H9 (cell line): ENCODE measurements at places on chromosomes 7 and 10. TPM values are rescaled to one million over a fixed set of nuclear protein-coding genes. Genes with fewer than 3 reads are reported as not detected.
A peak's percentile ranks its signal among the peaks of the same experiment; 100 is the strongest.

Gene PTF1A
- not detected in 2 replicates for total RNA-seq

Gene DNAJC12
- total RNA-seq, result 0.85 and 0.90 TPM in 2 replicates

Gene GPC2
- total RNA-seq, result 39.5 and 45.2 TPM in 2 replicates

Gene GJC3
- total RNA-seq, result 1.4 and 2.3 TPM in 2 replicates

Gene CLIP2
- total RNA-seq, result 21.6 and 22.5 TPM in 2 replicates

Gene AOC1
- 0.11 and 0.28 TPM in 2 replicates for total RNA-seq

Gene CUBN
- 0.26 and 0.37 TPM in 2 replicates for total RNA-seq

Gene SPDYE6
- not detected in 2 replicates for total RNA-seq

Gene HTR5A
- total RNA-seq, result not detected in 2 replicates

Gene ZNF727
- not detected in 2 replicates for total RNA-seq

Gene ARPC1A
- 169 TPM in 2 replicates for total RNA-seq

Gene MCM10
- total RNA-seq, result 63.9 and 67.4 TPM in 2 replicates

Gene HOXA7
- not detected in 2 replicates for total RNA-seq

Gene CTBP2
- total RNA-seq, result 212 and 218 TPM in 2 replicates

Gene HSPA14
- 38.5 and 41.0 TPM in 2 replicates for total RNA-seq

DNA sequence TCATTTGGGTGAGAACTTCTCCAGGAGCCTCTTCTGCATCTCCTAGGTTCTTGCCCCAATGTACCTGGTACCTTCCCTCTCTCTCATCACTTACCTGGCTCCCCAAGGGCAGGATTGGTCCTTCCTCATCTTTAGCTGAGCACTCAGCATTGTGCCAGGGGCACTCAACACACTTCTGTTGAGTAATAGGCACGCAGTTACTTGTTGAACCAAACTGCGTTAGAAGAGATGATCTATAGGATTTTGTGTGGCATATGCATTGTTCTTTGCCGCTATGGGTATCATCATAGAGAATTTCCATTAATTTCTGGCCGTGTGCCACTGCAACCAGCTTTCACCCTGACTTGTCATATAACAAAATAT is 16.4 kb downstream of the TBXAS1 start:
- DNase-seq, result no peak

- DNase-seq, result no peak
These were observed 18.4 kb downstream of the SLC18A2 start for GRCh38 chr10:117259279-117259678.

GRCh38 chr10:106897719-106898118 is 266.8 kb downstream of the SORCS1 start:
- no peak for DNase-seq

DNA sequence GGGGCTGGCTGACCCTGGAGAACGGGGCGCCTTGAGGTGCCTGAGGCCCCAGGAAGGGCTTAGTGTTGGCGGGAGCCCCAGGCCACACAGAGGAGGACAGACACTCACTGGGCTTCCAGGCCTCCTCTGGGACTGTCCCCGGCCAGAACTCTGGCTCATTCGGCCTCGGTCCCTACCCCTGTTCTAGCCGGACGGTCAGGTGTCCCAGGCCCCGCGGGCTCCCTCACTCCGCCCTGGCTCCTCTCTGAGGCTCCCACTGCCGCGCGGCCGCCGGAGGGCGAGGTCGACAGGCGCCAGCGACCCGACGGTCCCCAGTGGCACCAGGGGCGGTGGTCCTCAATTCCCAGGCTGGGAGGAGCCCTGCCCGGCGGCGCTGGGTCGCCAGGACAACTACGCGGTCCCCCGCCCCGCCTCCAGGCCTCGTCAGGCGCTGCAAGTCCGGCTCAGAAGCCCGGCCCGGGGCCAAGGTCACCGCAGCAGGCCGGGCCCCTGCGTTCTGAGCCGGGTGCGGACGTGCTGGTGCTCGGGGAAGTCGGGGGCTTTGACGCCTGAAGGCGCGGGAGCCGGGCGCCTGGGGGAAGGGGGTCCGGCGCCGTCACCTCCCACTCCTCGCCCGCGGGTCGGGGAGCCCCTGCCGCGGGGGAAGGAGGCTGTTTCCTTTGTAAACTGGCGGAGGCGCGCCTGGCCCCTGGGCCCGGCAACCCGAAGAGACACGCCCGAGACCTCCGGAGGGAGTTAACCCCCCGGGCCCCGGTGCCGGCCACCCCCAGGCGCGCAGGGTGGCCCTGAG is 1.1 kb upstream of the PWWP2B start:
- peak; percentile 78 for DNase-seq

DNA sequence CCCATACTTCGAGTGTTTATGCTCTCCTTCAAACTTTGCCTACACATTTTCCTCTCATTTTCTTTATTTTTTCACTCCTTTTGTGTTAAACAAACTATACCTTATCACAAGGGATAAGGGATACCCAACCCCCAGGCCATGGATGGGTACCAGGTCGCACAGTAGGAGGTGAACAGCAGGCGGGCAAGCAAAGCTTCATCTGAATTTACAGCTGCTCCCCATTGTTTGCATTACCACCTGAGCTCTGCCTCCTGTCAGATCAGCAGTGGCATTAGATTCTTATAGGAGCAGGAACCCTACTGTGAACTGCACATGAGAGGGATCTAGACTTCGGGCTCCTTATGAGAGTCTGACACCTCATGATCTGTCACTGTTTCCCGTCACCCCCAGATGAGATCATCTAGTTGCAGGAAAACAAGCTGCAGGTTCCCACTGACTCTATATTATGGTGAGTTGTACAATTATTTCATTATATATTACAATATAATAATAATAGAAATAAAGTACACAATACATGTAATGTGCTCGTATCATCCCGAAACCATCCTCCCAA is 28.5 kb downstream of the ZC3HC1 start:
- no peak for DNase-seq

- no peak for DNase-seq
These were observed 87.2 kb downstream of the PHF14 start for GRCh38 chr7:11060893-11061292.

DNA sequence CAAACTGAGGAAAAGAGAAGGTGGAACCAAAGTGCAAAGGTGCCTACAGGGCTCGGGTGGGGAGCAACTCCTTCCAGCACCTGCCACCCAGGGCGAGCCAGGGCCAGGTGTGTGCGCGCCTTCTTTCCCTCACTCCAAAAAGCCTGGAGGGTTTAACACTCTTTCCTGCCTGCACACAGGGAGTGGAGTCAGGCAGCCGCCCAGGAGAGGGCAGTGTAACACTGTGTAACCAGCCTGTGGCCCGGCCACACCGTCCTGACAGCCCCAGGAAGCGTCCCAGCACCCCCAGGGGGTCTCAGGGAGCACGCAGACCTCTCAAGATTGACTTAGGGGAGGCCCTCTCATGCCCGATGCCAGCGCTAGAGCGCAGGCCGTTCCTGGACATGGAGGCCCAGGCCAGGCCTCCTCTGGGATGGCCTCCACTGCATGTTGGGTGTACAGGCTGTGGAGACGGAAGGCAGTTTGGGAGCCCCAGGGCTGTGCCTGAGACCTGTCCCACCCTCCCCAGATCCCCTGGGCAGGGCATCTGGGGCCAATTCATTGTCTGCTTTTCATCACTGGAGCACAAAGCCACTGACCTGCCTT is 13.4 kb downstream of the BRI3 start:
- peak; percentile 89 for DNase-seq

GRCh38 chr10:96719200-96719599 is 1.1 kb downstream of the PIK3AP1 start:
- DNase-seq, result no peak

DNA sequence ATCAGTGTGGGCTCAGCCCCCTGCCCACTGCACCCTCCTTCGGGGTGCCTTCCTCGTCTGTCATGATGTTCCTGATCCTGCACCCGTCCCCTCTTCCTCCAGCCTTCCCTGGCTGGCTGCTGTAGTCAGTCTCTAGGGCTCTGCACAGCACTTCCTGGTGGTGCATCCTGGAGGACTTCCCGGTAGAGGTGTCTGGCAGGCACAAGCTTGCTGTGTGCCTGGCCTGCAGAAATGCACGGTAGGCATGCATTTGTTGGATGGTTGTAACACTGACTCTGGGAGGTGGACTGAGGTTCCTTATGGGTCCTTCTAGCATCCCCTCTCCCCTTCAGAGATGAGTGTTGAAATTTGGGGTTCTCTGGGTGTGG is 92.8 kb downstream of the BMS1 start:
- DNase-seq, result no peak

GRCh38 chr7:77542409-77542808 is 5.3 kb downstream of the PTPN12 start:
- DNase-seq, result no peak

GRCh38 chr10:26981232-26981824 is 119.0 kb downstream of the ANKRD26 start:
- DNase-seq, result no peak

DNA sequence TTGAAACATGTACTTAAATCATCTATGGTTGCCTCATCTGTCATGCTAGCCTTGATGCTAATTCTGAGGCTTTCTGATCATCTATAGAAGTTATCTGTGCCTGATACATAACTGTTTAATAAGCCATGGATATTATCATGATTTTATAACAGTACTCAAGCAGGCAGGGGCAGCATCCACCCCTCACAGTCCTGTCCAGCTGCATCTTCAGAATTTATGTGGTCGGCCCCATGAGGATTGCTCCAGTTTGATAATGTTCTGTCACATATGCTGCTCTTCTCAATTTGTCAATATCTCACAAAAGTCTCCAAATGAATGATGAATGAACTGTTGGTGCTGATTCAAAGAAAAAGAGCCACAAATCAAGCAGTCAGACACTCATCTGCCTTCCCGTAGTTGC is 335.1 kb upstream of the POM121L12 start:
- DNase-seq, result no peak

DNA sequence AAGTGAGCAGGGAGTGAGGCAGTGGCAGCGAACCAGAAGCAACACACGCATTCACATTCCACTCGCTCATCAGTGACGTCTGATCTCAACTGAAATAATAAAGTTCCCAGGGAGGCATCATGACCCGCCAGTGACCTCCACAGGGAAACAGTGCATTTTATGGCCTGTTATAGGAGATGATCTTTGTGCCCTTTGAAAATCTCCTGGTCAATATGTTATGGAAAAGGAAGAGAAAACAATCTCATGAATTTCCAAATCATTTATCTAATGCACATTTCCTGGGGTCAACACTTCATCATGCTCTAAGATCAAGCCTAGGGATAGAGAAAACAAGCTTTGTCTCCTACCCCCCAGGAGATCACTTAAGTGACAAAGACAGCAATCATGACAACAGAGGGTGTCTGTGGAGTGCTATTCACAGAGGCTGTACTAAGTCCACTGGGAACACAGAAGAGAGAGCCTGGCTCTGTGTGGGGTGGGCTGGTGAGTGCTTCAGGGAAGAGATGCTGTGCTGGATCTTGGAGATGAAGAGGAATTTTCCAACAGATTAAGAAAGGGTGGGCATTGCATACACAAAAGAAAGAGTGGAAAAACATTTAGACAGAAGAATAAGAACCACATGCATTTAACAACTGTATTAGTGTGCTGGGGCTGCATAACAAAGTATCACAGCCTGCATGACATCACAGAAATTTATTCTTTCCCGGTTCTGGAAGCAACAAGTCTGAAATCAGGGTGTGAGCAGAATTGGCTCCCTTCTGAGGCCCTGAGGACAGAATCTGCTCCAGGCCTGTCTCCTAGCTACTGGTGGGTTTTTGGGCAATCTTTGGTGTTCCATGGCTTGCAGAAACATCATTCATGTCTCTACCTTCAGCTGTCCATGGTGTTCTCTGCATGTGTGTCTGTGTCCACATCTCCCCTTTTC is 613.9 kb upstream of the IGFBP3 start:
- DNase-seq, result peak; percentile 46

GRCh38 chr10:97210543-97210960 is 24.8 kb upstream of the SLIT1 start:
- DNase-seq, result peak; percentile 83

DNA sequence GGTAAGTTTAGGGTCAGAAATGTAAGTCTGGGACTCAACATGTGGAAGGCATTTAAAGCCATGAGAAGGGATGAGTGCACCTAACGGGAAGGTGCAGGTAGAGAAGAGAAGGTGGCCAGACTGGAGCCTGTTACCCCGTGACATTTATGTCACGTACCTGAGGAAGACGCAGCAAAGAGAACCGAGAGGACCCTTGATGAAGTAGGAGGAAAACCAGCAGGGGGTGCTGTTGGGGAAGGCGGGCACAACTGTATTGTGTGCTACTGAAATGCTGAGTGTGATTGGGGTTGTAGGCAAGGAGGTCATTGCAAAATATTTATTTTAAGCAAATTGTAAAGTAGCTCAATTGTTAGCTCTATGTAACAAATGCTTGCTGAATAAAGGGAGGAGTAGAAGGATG is 338.2 kb upstream of the PRKCQ start:
- DNase-seq, result peak; percentile 60

GRCh38 chr7:53642361-53642760 is 606.9 kb downstream of the POM121L12 start:
- no peak for DNase-seq

- DNase-seq, result no peak
These were observed 56.2 kb upstream of the OPN4 start for GRCh38 chr10:86598151-86598550.

DNA sequence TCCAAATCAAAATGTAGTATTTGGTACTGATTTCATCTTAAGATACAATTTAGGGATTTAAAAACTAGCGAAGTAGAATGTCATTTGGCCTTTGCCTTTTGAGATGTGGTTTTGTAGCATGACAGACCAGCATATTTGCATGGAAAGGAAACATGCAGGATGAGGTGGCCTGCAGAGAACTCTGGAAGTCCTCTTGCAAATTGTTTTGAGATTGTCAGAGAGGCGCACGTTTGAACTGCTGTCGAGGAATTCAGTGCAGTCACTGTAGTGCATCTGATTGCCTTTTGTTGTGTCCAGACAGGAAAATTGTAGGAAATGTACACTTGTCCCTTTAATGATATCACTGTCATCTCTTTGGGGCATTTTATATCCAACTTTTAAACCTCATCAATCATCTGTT is 136.7 kb downstream of the CELF2 start:
- no peak for DNase-seq

GRCh38 chr7:11430841-11431240 is 401.2 kb downstream of the THSD7A start:
- DNase-seq, result no peak

- no peak for DNase-seq
These were observed 16.8 kb upstream of the ABCB5 start for GRCh38 chr7:20598459-20599309.

- no peak for DNase-seq
These were observed 219.8 kb downstream of the AUTS2 start for GRCh38 chr7:69817841-69818635.

GRCh38 chr7:128405471-128406313 is 4.1 kb downstream of the IMPDH1 start:
- peak; percentile 53 for DNase-seq
